ENCODE measurements at places on chromosomes 7 and 10. TPM values are rescaled to one million over a fixed set of nuclear protein-coding genes. Genes with fewer than 3 reads are reported as not detected.

The TIMM23B gene
- total RNA-seq: 23.6 TPM

DNA sequence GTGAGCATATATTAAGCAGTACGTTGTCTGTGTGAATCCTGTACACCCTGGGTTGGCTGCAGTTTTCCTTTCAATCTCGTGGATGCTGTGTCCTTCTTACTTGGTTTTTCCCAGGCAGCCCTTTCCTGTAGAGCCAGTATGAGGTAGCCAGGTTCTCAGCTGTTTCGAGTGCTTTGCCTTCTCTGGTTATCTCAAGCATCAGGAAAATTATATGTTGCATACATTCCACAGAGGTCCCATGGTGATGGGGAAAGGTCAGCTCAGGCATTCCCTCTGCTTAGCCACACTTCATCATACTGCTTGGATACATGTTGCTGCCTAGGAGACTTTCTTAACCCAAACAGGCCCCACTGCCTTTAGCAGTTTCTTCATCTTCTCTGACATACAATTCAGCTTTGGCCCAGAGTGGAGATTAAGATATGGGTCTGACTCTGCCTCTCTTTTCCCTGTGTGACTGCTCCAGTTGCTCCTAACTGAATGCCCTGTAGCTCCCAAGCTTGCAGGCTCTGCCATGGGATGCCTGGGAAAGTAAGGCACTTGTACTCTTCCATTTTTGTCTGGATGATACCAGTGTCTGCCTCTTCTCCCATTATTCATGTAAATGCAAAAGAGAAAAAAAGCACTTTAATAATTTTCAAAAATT lies 11.3 kb downstream of the GNAI1 start:
- DNase-seq: no peak

DNA sequence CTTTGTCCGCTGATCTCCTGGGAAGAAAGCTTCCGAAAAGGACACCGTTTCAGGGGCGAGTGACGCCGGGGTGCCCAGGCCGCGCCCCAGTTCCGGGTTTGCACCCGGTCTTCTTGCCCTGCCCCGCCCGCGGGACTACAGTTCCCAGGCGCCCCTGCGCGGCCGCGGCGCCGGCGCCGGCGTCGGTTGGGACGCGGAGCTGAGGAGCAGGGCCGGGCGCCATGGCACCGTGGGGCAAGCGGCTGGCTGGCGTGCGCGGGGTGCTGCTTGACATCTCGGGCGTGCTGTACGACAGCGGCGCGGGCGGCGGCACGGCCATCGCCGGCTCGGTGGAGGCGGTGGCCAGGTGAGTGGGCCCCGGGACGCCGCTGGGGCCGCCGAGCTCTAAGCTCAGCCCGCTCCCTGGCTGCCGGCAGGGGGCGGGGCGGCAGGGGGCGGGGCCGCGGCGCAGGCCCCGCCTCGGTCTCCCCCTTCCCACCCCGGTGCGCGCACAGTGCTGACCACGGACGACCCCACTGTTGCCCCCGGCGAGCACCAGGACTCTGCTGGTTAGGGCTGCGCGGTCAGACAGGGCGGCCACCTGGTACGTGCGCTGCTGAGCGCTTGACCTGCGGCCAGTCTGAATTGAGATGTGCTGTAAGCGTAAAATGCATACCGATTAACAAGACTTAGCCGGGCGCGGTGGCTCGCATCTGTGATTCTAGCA lies at the start of gene LHPP:
Gene LHPP (plus strand): TSS at position 182 of the 706 bp plus-strand sequence. CDS start 40 bp downstream, at position 222.
- peak; percentile 100 for DNase-seq

DNA sequence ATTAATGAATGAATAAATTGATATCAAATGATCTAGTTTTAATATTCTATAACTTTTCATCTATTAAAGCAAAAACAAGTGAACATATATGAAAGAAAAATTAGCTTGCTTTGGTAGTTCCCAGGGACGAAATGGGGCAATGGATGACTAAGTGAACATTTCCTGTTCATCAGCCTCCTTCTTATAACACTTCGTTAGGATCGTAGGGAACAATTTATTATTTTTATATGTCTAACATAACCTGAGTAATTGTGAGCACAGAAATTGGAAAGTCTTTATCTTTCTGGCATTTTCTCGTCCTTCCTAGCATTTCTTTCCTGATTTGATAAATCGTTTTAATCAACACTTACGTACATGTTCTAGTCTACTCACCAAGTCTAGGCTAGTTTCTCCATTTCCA lies 59.1 kb upstream of the PPP1R3C start:
- DNase-seq: no peak

- DNase-seq: no peak
These were observed 31.0 kb upstream of the PFKP start for GRCh38 chr10:3036155-3037021.

- no peak for DNase-seq
These were observed 102.3 kb downstream of the JAZF1 start for GRCh38 chr7:28078036-28078901.

- no peak for DNase-seq
These were observed 34.0 kb upstream of the DNMBP start for GRCh38 chr10:100043796-100044195.

GRCh38 chr7:29445736-29446135 lies 117.9 kb upstream of the PRR15 start:
- no peak for DNase-seq

GRCh38 chr10:104824380-104825006 lies 183.4 kb downstream of the SORCS3 start:
- DNase-seq: no peak

DNA sequence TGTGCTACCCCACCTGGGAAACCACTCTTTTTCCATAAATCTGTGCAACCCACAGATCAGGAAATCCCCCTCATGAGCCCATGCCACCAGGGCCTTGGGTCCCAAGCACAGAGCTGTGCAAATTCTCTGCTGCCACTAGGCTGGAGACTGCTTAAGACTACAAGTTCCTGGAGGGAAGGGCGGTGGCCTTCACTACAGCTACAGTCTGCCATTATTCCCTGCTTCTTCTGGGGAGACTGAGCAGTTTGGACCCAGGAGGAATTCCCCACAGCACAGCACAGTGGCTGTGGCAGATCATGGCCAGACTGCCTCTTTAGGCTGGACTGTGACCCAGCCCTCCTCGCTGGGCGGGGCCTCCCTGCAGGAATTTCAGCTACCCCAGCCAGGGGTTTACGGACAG lies 89.7 kb upstream of the GRB10 start:
- no peak for DNase-seq

- no peak for DNase-seq
These were observed 203.9 kb upstream of the GPR26 start for GRCh38 chr10:123462246-123462645.

- peak; percentile 99 for DNase-seq
These were observed 4.6 kb downstream of the ARPC1B start for GRCh38 chr7:99379043-99379577.

The OR6B1 gene
- total RNA-seq: not detected

GRCh38 chr7:111531993-111532392 lies 30.3 kb downstream of the IMMP2L start:
- DNase-seq: no peak

DNA sequence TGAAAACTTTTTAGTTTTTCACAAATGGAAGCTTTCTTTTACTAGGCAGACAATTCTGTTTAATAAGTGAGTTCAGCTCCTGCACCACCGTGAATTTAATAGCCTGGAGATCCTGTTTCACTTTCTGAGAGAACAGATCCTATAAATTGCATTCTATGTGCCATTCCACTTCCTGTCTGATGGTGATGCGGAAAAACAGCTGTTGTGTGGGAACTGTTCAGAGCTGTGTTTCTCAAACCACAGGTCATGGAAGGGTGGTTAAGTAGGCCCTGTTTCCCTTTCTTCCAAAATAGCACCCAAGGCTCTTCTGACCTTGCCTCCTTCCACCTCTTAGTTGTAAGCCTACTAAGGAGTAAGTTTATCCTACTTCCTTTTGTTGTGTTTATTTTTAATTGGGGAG lies 97.2 kb upstream of the DKK1 start:
- DNase-seq: peak; percentile 50

Measured in osteoblast (primary cell).